NCI-H1436 treated with DMSO at 0.1 percent for 48 hours (cell line): ENCODE measurements at places on chromosomes 1 and 21.

GRCh38 chr1:89557956-89558355, 33.3 kb downstream of the LRRC8B start:
- no peak for DNase-seq

- no peak for DNase-seq
Measured at GRCh38 chr1:10078494-10078893, 45.7 kb downstream of the UBE4B start.

- peak; percentile 55 for DNase-seq
Measured at GRCh38 chr21:16587141-16587581, 857.4 kb downstream of the USP25 start.

- no peak for DNase-seq
Measured at GRCh38 chr21:37478794-37479193, 112.2 kb downstream of the DYRK1A start.

- no peak for DNase-seq
Measured at GRCh38 chr1:188499690-188500089, 1670.9 kb downstream of the PLA2G4A start.

DNA sequence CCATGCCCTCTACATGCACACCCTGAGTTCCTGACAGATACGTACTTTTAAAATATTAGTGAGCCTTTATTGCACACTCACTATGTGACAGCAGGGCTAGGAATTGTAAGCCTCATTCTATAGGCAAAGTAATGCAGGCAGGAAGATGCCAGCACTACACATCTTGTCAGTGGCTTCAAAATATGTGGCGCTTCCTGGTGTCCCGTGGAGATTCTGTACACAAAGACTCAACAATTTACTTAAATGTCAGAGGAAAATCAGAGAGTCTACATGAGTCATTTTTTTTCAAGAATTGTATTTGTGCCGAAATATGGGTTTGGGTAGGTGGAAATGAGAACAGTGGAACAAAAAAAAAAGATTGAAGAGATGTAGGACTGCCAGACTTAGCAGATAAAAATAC, 27.6 kb downstream of the RNASEL start:
- DNase-seq = no peak

DNA sequence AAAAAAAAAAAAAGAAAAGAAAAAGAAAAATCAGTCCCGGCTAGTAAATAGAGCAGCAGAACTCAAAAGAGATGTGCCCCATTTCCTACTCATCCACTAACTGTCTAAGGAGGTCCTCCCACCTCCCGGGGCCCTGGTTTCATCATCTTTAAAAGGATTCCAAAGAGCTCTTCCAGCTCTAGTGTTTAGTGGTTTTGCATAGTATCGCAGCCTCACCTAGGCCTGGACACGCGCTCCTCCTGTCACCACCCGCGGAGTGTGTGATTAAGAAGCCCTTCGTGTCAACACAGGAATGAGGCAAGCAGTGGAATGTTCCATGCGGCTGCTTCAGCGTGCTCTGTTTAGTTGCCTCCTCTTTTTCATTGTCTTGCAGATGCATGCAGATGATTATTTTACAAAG, 49.0 kb downstream of the LBR start:
- DNase-seq = no peak
